ENCODE measurements at places on chromosomes 7 and 10.

GRCh38 chr10:31034098-31034909 lies 2.6 kb upstream of the ZNF438 start:
- no peak for DNase-seq

DNA sequence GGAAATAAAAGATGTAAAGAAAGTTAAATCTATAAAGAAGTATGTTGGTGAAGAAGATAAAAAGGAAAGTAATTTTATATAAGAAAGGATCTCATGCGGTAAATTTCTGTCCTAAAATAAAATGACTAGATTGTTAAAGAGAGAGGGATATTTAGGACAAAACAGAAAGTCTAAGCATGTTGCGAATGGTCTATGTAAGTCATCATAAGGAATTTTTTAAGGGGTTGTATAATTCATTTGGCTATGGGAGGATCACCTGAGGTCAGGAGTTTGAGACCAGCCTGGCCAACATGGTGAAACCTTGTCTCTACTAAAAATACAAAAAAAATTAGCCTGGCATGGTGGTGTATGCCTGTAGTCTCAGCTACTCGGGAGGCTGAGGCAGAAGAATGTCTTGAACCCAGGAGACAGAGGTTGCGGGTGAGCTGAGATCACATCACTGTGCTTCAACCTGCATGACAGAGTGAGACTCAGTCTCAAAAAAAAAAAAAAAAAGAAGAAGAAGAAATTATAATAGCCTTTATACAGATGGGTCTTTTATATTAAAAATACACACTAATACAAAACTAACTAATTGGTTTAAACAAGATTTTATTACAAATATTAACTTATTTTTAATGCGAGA lies 294.3 kb downstream of the MAGI2 start:
- DNase-seq = no peak

GRCh38 chr10:69873135-69873639 lies 71.5 kb downstream of the COL13A1 start:
- no peak for DNase-seq

GRCh38 chr10:110326351-110327032 lies 21.8 kb upstream of the SMNDC1 start:
- no peak for DNase-seq

- no peak for DNase-seq
Measured at GRCh38 chr7:81245353-81245752, 326.5 kb upstream of the SEMA3C start.

GRCh38 chr7:116683786-116684185 lies 11.8 kb downstream of the MET start:
- DNase-seq = no peak

- DNase-seq = no peak
Measured at GRCh38 chr7:19869979-19870378, 96.6 kb upstream of the TMEM196 start.

GRCh38 chr7:108535257-108535656 lies 9.3 kb upstream of the PNPLA8 start:
- no peak for DNase-seq

- DNase-seq = no peak
Measured at GRCh38 chr7:35258868-35259522, 5.1 kb upstream of the TBX20 start.

GRCh38 chr7:32023376-32023775 lies 46.8 kb downstream of the PDE1C start:
- DNase-seq = no peak

- no peak for DNase-seq
Measured at GRCh38 chr7:69773535-69774225, 175.4 kb downstream of the AUTS2 start.

- no peak for DNase-seq
Measured at GRCh38 chr7:142880876-142881505, 4.6 kb downstream of the TRPV6 start.

GRCh38 chr10:30752481-30752881 lies 122.9 kb upstream of the LYZL2 start:
- no peak for DNase-seq

GRCh38 chr7:110607050-110607857 lies 483.7 kb upstream of the LRRN3 start:
- DNase-seq = no peak

Data from femur (tissue), 1 donor.